ENCODE measurements at places on chromosomes 7 and 10.

DNA sequence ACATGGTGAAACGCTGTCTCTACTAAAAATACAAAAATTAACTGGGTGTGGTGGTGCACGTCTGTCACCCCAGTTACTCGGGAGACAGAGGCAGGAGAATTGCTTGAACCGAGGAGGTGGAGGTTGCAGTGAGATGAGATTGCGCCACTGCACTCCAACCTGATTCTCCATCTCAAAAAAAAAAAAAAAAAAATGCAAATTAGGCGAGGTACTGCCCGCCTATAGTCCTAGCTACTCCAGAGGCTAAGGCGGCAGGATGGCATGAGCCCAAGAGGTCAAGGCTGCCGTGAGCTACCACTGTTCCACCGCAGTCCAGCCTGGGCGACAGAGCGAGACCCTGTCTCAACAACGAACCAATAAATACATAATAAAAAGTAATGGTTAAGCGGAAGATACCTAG lies 1.1 kb upstream of the EIF4H start:
- DNase-seq, result no peak

DNA sequence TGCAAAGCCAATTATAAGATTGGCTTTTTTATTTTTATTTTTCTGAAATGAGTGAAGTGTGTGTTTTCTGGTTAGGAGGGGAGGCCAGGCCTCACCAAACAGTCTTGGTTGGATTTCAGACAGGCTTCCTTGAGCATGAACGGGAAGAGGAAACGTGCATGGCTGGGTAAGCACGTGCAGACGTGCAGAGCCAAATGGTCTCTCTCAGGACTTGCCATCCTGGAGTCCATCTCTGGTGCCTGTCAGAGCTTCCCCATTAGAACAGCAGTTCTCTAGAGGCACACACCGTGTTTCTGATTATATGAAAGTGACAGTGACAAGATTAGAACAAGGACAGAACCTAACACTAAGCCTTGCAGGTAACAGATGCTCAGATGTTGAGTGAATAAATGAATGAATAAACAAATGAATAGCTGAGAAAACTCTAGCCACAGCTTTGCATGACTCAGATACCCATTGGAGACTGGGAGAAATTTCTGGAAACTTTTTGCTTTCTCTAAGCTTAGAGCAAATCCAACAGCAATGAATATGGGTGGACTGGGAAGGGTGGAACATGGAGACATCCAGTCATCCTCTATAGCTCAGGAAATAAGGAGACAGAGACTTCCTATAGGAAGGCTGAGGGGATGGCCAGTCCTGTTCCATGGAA lies 11.8 kb upstream of the CALD1 start:
- DNase-seq, result no peak

DNA sequence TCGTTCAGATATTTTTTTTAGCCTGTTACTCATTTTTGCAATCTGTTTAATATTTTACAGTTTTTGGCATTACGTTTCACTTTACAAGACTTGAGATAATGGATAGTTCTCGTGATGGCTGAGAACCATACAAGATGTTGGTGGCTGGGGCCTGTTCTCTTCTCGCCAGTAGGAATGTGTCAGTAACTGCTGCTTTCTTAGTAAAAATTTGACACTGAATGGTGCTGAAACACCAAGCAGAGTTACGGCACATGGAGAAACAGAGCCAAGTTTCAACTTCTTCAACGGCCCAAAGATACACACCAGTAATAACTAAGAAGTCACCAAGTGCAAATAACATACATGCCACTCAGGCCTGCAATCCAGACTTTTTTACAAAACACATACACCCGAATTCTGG lies 130.4 kb downstream of the NRP1 start:
- no peak for DNase-seq

DNA sequence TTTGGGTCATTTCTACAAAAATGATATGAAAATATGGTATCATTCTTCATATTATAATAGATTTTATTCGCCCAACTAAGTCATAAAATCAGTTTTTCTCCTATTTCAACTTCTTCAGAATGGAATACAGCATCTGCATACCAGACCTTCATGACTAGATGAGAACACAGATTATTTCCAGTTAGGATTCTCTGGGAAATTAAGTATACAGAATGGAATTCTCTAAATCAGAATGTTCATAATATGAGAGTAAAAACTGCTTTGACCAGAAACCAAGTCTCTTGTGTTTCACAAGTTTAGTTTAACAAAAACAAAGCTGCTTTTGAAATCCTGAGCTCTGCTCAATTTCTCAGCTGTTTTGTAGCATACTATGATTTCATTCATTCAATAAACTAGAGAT lies 160.3 kb upstream of the SEMA3A start:
- DNase-seq, result no peak

- DNase-seq, result no peak
Observed at GRCh38 chr10:48589266-48589665, 15.6 kb downstream of the ARHGAP22 start.

- no peak for DNase-seq
Observed at GRCh38 chr10:115503546-115503945, 410.4 kb downstream of the ATRNL1 start.

GRCh38 chr7:94406696-94407095 lies 12.0 kb downstream of the COL1A2 start:
- DNase-seq, result no peak

DNA sequence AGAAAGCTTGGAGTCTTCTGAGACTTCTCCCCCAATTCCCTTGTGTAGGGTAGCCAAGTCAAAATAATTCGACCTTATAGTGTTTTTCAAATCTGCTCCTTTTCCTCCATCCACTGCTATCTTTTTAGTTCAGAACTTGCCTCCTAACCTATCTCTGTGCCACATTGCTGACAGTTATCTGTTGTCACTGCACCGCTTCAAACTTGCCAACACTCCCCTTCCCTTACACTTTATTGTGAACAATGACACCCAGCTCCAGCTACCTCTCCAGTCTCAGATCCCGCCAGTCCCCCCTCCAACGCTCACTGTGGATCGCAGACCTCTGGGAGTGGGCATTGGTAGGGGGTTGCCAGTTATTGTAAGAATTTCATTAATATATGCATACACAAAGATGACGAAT lies 16.3 kb upstream of the HPS1 start:
- no peak for DNase-seq

DNA sequence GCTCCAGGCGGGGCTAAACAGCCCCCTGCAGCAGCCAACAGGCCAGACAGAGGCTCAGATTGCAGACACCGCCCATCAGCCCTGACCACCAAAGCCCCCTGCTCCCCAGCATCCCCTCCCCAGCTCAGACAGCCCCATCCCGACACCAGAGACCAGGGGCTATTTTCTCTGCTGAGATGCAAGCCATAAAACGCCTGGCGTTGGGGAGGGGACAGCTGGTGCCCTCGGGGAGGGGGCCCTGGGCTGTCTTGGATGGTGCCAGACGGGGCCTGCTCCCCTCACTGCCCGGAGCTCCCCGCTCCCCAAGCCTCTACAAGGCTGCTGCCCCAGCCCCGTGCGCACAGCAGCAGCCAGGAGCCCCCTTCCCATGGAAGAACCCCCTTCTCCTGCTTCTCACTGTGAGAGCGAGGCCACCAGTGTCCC lies 31.8 kb downstream of the GET4 start:
- no peak for DNase-seq

GRCh38 chr10:34121125-34121753 lies 693.9 kb downstream of the PARD3 start:
- no peak for DNase-seq
